Testis (tissue), 5 donors: ENCODE measurements at places on chromosomes 7 and 10.

DNA sequence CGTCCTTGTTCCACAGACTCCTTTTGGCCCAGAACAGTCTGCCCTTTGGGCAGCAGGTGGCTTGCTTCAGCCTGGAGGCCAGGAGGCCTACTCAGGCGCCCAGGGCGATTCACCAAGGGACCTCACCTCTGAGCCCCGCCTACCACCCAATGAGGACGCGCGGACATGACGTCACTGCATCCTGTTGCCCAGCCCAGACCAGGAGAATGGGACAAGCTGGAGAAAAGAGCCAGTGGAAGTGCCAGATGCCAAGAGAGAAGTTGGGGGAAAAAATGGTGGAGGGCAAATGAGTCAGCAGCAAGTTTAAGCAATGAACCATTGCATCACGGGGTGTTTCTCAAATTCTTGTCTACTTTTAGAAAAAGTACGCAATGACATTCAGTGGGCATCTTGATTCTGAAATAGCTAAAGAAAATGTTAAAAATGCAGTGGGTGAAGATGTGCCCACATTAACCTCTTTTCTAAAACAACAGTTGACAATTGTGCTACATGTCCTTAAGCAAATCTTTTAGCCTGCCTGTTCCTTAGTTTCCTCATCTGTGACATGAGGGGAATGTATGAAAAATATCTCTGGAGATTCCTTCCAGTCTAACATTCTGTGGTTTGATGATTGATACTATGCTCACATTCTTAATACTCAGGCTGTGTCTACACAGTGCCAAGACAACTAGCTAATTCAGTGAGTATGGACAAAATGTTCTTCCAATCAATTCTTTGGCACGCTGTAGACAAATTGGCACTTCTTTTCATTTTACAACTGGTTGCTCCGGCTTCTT is 23.9 kb upstream of the LEP start:
- no peak for DNase-seq

- DNase-seq: no peak
Observed at GRCh38 chr7:106063024-106063423, 49.1 kb downstream of the SYPL1 start.

DNA sequence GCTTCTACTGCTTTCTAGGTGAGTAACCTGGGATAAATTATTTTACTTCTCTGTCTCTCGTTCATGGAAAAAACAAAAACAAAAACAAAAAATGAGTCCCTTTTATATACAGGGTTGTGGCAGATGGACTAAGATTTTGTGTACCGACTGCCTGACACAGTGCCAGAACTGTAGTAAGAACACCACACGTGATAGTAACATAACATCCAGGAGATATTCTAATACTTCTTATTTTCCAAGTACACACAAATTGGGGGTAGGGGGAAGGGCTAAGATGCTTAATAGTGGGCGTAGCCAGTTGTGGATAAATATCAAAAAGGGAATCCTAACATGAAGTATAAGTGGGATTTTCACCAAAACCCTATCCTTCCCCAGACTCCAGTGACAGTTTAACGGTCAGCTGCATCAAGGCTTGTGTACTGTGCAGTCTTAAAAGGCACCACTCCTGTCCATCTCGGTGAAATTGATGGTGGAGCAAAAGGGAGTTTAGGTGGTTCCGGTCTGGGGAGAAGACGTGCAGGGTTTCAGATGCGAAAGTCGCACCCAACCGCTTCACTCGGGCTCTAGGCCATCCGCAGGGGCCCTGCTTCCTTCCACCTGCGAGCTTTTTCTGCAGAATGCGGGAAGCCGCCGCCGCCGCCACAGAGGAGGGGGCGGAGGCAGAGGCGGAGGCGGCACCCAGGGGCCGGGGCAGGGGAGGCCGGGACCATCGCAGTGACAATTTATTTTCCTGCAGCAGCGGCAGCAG is at the start of gene STAMBPL1:
TSS of gene STAMBPL1 (plus strand) at position 712 of the 748 bp plus-strand sequence. CDS start 21,464 bp downstream, outside the sequence.
- DNase-seq: peak; percentile 44

DNA sequence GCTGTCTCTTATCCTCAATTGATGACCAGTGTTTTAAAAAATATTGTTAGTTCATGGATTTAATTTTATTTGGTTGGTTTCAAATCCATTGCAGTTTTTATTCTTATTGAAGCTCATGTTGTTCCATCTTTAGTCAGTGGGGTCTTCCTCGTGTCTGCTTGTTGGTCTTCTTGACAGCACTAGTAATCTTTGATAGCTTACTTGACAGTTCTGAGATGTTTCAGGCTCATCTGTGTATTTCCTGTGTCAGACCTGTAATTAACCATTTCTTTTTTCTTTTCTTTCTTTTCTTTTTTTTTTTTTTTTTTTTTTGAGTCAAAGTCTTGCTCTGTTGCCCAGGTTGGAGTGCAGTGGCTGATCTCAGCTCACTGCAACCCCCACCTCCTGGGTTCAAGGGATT is 28.2 kb downstream of the SLK start:
- no peak for DNase-seq

DNA sequence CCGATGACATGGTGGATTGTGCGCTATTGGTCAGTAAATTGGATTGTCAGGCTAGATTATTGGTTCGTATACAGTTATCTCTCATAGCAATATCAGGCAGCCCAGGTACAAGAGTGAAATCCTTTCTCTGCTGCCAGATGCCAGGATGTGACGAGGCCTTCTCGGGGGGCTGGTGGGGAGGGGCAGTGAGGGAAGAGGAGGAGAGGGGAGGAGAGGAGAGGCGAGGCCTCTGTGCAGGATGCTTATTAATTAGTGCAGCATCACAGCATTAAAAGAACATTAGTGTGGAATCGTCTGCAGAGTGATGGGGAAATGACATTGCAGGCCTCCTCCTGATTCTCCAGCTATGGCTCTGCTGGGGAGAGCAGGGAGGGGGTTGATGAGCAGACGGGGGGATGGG is 30.5 kb upstream of the SLF2 start:
- no peak for DNase-seq

DNA sequence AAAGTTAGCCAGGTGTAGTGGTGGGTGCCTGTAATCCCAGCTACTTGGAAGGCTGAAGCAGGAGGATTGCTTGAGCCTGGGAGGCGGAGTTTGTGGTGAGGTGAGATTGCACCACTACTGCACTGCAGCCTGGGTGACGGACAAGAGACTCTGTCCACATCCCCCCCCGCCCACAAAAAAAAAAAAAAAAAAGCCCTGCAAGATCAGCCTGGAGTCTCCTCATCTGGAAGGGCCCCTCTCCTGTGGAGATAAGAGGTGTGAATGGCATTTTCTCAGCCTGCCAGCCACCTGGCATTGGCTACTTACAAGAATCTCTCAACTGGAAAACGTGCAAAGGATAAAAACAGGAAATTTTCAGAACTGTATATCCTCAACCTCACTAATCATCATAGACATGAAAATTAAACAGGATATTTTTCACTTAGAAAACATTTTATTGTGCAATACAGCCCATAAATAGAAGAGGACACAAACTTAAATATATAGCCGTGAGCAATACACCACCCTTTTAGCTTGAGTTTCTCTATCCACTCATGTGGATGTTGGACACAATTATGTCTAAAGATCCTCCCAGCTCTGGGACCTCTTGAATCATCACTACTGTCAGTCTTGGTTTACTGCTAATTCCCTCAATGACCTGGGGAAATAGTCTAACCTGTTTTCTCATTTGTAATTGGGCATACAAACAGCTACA is 11.3 kb upstream of the TSPAN15 start:
- DNase-seq: no peak

DNA sequence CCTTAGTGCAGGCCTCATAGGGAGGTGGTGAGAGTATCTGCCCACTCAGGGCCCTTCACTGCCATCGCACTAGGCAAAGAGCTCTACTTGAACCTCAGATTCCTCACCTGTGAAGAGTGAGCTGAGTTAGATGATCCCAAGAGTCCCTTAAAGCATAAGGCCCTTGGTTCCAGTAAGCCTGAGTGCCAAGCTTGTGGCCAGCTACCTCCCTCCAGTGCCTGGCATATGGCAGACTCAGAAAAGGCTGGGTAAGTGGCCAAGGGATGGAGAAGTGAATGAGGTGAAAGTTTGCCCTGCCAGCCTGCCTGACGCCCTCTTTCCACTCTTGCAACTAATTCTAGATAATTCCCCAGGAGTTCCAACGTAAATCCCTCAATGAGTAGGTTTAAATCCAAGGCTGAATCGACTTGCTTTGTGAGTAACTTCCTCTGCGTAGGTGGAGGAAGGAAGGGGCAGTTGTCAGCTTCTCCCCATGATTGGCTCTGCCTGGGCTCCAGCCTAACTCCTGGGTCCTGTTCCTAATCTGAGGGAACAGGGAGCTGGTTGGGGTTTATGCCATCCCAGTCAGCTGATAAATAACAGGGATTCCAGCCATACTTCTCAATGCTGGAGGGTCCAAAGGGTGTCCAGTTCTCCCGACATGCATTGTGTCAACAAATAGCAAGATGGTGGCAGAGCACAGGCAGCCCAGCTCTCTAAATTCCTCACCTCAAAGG is 14.2 kb downstream of the DUSP5 start:
- no peak for DNase-seq

DNA sequence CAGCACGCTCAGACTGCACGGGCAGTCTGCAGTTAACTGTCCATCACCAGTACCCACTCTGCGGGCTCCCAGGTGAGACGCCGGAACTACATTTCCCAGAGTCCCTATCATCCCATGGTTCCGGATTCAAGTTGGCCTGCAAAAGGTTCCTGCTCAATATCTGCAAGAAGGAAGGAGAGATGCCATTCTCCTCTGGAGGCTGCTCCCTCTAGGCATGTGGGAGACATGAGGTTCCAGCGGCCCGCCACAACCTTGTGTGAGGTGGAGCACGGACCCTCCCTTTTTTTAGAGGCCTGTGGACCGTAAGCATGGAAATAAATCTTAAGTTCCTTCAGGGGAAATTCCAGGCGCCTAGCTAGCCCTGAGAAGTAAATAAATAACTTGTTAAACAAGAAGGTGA is 29.7 kb downstream of the NUP42 start:
- no peak for DNase-seq

DNA sequence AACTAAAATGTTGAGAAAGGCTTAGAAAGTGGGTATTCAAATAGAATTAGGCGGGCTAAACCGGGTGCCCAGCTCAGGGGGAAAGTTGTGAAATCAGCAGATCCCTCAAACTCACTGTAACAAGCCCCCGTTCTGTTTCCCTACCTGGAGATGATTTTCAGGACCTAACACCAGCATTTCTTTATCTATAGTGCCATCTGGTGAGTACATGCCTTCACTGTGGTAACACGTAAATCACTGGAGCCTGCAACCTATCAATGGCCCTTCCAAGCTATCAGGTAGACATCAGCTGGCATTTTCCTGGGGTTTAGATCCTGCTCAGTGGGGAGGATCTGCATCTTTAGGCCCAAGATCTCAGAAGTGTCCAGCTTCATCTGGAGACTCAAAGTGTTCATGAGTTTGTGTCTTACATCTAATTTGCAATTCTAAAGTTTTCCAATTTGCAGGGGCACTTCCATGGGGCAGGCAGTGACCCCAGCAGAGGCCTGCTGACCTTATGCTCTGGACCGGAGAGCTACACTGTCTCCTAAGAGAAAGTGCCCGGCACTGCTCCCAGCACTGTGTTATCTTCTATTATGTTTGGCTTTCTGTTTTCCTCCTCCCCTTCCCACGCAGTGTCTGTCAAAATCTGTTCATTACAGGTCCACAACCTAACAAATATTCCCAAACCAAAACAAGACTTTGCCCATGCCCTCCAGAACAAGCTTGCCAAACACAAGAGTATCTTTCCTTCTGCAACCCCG is 132.5 kb downstream of the LSM5 start:
- no peak for DNase-seq

- DNase-seq: no peak
Observed at GRCh38 chr7:134993877-134994456, 7.7 kb downstream of the AGBL3 start.

DNA sequence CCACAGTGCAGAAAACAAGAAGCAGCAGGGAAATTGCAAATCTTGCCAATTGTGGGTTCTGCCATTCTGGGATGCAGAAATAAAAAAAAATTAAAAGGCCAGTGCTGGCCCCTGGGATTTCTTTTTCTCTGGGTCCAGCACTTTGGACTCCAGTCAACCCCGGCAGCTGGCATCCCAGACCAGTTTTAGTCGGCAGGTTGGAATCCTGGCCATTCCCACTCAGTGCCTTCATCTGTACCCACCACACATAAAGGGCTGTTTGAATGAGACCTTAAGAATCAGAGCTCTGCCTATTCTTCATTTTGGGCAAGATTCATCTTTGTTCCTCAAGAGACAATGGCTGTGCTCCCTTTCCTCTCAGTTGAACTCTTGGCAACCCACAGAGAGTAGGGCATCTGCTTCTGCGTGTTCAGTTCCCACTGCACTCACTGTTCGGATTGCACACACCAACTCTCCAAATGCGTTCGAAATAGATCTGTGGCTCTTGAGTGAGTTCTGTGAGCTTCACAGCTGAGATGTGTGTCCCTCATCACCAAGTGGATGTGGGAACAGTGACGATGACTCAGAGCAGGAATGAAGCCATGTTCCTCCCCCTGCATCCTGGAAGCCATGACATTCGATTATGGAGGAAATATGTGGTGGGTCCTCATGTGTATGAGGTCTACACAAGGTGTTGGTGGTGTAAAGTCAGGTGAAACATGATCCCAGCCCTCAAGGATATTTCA is 63.0 kb upstream of the EGFR start:
- DNase-seq: no peak
